Astrocyte of the spinal cord (primary cell): ENCODE measurements at places on chromosomes 12 and 14.

DNA sequence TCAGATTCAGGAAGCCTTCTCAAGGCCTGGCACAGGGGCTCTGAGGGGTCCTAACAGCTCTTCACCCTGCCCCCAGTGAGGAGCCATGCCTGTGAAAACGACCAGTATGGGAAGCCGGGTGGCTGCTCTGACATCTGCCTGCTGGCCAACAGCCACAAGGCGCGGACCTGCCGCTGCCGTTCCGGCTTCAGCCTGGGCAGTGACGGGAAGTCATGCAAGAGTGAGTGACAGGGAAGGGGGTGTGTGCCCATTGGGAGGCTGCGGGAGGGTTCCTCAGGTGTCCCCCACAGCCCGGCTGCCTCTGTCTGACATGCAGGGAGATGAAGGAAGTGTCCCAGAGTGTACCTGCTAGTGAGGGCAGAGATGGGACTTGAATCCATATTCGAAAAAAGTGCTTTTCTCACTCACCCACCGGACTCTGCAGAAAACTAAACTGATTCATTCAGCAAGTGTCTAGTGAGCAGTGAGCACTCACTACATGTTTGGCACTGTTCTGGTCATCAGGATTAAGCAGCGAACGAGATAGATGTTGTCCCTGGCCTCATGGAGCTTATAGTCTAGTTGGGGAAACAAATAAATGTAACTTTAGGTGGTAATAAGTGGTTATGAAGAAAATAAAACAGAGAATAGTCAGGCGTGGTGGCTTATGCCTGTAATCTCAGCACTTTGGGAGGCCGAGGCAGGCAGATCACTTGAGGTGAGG lies 9.4 kb upstream of the LRP1-AS start:
- DNase-seq = no peak

GRCh38 chr14:54652188-54652587 lies 85.3 kb downstream of the SAMD4A start:
- DNase-seq = peak; percentile 99

DNA sequence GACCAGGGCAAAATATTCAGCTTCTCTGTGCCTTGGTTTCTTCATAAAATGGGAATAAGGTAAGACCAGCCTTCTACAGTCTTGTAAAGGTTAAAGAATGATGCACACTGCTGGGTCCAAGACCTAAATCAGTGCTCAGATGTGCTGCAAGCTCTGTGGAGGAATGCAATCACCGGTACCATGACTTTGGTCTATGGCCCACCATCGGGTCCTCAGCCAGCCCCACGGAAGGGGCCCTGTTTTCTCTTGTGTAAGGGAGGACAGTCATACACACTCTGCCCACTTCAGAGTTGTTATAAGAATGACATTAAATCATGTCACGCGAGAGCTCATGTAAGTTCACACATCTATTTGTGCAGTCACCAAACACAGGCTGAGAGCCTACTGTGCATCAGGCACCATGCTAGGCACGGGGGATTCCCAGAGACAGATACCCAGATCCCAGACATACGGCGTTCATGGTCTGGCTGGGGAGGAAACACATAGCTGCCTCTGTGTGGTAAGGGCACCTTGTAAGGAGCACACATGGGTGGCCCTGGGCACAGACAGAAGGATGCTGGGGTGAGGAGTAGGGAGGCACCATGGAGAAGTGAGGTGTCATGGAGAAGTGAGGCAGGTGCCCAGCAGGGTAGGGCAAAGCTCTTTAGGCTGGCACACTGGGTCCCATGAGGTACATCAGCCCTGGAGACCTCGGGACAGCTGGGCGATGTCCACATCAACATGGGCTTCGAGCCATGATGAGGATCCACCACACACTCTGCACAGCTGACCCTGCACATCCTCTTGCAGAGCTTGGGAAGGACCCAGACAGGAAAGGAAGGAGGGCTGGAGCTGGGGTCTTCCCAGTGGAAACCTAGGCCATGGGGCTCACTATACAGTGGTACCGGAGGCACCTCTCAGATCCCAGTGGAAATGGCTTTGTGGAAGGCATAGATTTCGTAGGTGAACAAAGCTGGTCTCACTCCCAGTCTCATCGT lies 190.4 kb upstream of the DIO3 start:
- no peak for DNase-seq

GRCh38 chr12:52398176-52398575 lies 8.0 kb downstream of the KRT82 start:
- no peak for DNase-seq

DNA sequence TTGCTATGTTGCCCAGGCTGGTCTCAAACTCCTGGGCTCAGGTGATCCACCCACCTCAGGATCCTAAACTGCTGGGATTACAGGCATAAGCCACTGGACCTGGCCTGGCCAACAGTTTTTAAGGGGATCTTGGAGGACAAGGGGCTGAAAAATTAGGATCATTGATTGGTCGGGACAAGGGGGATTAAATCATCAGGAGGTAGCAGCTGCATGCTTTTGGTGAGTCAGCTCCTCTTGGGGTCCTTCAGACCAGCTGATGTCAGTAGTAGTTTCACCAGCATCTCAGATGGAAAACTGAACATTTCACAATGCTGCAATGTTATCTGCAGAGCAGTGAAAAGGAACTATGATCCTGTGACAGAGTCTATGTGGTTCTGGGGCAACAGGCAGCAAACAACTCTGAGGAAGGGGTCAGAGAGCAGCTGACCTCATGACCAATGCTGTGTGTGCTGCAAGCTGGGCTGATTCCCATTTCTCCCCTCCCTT lies 6.3 kb downstream of the LRRC74A start:
- DNase-seq = no peak

DNA sequence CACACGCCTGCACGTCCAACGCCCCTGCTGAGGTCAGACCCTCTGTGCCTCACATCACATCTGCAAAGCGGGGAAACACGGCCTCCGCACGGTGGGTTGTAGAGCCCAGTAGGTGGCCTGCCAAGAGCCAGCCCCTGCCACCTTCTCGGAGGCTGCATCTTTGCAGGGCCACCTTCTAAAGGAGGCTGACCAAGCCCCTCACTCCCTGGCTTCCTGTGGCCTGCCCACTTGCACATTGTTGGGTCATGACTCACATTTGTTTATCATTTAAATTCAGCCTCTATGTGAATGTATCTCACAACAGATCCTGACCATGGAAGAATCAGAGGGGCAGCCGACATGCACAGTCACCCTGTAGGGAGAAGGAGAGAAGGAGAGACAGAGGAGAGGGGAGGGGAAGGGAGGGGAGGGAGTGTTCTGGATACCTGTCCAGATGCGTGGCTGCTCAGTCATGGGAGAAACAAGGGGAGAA lies 319.5 kb upstream of the DIO3 start:
- no peak for DNase-seq

DNA sequence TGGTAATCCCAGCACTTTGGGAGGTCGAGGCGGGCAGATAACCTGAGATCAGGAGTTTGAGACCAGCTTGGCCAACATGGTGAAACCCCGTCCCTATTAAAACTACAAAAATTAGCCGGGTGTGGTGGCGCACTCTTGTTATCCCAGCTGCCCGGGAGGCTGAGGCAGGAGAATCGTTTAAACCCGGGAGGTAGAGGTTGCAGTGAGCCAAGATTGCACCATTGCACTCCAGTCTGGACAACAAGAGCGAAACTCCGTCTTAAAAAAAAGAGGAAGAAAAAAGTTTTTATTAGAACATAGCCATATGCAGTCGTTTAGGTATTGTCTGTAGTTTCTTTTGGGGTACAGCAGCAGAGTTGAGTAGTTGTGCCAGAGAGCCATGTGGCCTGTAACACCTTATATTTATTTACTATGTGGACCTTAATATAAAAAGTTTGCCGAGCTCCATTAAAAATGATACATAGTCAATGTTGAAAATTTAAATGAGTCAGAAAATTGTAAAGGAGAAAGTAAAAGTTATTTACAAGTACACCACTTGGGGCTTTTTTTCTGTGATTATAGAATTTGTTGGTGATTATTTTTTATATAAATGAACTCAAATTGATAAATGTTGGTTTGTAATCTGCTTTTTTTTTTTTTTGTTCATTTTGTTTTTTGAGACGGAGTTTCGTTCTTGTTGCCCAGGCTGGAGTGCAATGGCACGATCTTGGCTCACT lies 2.2 kb downstream of the ADIPOR2 start:
- DNase-seq = no peak

DNA sequence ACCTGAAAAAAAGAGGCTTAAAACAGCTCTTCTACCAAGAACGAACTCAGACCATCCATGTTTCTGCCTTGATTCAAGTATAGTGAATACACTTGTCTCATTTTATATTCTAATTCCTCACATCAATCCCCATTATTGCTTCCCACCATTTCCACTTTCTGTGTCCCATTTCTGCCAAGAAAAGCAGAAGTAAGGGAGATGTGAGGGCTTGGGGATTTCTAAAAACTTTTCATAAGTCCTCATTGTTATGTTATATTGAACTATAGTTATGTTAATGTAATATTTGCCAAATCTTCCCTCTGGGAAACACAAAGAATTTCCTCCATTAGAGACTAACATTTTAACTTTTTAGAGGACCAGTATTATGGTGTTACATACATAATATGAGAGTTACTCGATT lies 48.2 kb upstream of the PSMA6 start:
- no peak for DNase-seq
